Endothelial cell of umbilical vein (primary cell): ENCODE measurements at places on chromosomes 4 and X. TPM values are rescaled to one million over a fixed set of nuclear protein-coding genes. Genes with fewer than 3 reads are reported as not detected.

- no peaks in the 10 kb centered on the region for H3K4me1 ChIP-seq
- H3K36me3 ChIP-seq, result no peaks in the 10 kb centered on the region
- no peak overlapping the region for H3K27ac ChIP-seq
- no peaks in the 10 kb centered on the region for H3K27me3 ChIP-seq
- no peak for DNase-seq
These were observed 1427.4 kb downstream of the PCDH7 start for GRCh38 chr4:32147446-32148085.

DNA sequence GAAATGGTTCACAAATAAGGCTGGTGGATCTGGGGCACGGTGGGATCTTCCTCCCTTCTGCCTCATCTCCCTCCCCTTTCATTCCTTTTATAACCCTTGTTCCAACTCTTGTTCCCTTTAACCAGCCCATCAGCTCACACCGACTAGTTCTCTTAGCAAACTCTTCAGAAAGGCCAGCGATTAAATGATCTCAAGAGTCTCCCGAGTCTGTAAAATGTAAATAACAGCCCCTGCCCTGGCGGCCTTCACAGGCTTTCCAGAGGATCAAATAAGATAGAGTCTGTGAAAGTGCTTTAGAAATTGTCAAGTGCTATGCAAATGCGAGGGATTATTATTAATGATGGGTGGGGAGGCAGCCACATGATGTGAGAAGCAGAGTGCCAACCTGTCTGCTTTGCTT is 27.1 kb downstream of the TSC22D3 start:
- no peak overlapping the region for H3K27ac ChIP-seq
- H3K4me1 ChIP-seq, result no peaks in the 10 kb centered on the region
- no peaks in the 10 kb centered on the region for H3K36me3 ChIP-seq
- H3K4me3 ChIP-seq, result no peak overlapping the region
- DNase-seq, result no peak

DNA sequence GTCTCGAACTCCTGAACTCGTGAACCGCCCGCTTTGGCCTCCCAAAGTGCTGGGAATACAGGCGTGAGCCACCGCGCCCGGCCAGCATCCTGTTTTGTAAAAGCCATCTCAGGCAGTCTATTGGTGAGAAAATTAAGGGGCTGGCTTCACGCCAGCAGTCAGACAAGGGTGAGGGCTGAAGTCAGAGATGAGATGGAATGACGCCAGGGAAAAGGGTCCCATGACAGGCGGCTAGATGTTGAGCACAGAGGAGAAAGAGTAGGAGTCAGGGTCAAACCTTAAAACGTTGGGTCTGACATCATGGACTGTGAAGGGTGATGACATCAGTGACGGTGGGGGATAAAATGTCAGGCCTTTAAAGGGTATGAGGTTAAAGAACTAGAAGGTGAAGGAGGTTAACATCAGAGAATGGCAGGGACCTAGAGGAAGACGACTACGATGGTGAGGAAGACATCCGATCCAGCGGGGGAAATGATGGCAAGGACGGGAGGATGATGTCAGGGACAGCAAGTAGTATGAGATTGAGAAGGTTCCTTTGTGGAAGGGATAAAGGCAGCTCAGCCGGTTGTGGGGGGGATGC is 504 bp upstream of the RBM3 start:
- peaks cover 6% of the 10 kb centered on the region for H3K36me3 ChIP-seq
- H3K4me3 ChIP-seq, result no peak overlapping the region
- no peaks in the 10 kb centered on the region for H3K27me3 ChIP-seq
- peaks cover 27% of the 10 kb centered on the region for H3K4me1 ChIP-seq

- H3K4me1 ChIP-seq, result peaks cover 14% of the 10 kb centered on the region
- DNase-seq, result no peak
- no peaks in the 10 kb centered on the region for H3K27me3 ChIP-seq
- H3K4me3 ChIP-seq, result no peak overlapping the region
- H3K36me3 ChIP-seq, result no peaks in the 10 kb centered on the region
These were observed 5.9 kb upstream of the SASH3 start for GRCh38 chrX:129773649-129774458.

GRCh38 chr4:143336781-143337599 is at the start of gene GAB1:
TSS of gene GAB1 (plus strand) at chr4:143336876. CDS start at chr4:143337189, 313 bp downstream.
- H3K27ac ChIP-seq, result peak within 1 kb of the TSS; percentile 61
- no peaks in the 10 kb centered on the region for H3K27me3 ChIP-seq
- peaks cover 5% of the 10 kb centered on the region for H3K4me1 ChIP-seq
- DNase-seq, result peak; percentile 79

- no peak for DNase-seq
- no peaks in the 10 kb centered on the region for H3K36me3 ChIP-seq
- H3K4me3 ChIP-seq, result no peak overlapping the region
- H3K27me3 ChIP-seq, result no peaks in the 10 kb centered on the region
These were observed 4.2 kb upstream of the TAB3 start for GRCh38 chrX:30893206-30893605.

DNA sequence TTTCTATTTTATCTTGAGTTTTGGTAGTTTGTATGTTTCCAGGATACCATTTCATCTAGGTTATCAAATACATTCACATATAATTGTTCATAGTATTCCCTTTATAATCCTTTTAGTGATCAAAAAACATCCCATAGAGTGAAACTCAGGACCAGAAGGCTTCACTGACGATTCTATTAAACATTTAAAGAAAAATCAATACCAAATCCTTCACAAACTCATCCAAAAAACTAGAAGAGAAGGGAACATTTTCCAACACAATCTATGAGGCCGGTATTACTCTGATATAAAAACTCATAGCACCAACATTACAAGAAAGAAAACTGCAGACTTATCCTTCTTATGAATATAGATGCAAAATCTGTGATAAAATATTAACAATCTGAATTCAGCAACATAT is 203.4 kb downstream of the ANKRD50 start:
- H3K27ac ChIP-seq, result no peak overlapping the region
- no peaks in the 10 kb centered on the region for H3K27me3 ChIP-seq
- no peak for DNase-seq
- H3K4me3 ChIP-seq, result no peak overlapping the region
- H3K4me1 ChIP-seq, result no peaks in the 10 kb centered on the region
- H3K36me3 ChIP-seq, result no peaks in the 10 kb centered on the region

DNA sequence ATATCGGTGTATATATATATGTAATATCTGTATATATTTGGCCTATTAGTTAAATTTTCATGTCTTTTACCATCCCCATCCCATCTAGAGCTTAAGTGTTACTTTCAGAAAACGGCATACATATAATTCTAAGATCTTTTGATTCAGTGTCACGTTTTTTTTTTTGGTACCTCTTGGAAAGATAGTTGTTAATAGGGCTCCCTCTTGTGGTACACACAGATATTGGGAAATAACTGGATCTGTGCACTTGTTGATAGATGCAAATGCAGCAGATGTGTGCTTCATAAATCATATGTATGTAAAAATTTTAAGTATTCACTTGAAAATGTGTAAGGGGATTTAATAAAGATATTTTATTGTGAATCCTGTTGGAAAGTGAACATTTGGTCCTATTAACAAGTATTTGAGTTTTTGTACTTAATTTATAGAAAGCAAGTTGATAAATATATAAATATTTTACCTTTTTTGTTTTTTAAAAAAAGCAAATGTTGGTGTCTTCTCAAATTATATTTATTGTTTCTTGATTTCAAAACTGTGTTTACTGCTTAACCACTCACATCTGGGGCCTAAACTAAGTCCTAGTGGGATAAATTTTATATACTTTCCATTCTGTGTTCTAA is 74.7 kb downstream of the PAQR3 start:
- no peak overlapping the region for H3K27ac ChIP-seq
- H3K4me1 ChIP-seq, result no peaks in the 10 kb centered on the region
- no peaks in the 10 kb centered on the region for H3K27me3 ChIP-seq
- no peak overlapping the region for H3K4me3 ChIP-seq
- DNase-seq, result peak; percentile 85
- H3K36me3 ChIP-seq, result peaks cover 2% of the 10 kb centered on the region

DNA sequence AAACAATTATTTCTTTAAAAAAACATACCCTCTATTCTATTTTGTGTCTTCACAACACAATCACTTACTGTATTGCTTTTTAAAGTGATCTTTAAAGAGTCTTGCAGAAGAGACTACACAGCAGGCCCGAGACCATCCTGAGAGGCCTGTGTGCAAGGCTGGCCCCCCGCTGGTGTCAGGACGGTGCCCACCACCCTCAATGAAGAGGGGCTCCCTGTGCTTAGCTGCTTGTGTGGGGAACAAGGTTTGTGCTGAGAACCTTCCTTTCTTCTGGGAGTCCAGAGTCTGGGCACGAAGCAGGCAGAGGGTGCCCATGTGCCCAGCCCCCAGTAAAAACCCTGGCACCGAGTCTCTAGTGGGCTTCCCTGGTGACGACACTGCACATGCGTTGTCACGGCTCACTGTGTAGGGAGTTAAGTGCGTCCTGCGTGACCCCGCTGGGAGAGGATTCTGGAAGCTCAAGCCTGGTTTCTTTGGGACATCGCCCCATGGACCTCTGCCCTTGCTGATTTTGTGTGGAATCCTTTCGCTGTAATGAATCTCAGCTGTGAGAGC is 22.0 kb downstream of the RGS12 start:
- peaks cover 3% of the 10 kb centered on the region for H3K36me3 ChIP-seq
- no peak overlapping the region for H3K4me3 ChIP-seq
- DNase-seq, result no peak
- H3K27me3 ChIP-seq, result no peaks in the 10 kb centered on the region

The SOWAHD gene
- not detected in 2 replicates for total RNA-seq

The KIAA1210 gene
- not detected in 2 replicates for total RNA-seq

The PPEF2 gene
- total RNA-seq, result not detected in 2 replicates

The CA5B gene
- 5.0 and 5.6 TPM in 2 replicates for total RNA-seq
